Activated CD4-positive, alpha-beta memory T cell treated with anti-CD3 and anti-CD28 coated beads for 36 hours (primary cell): ENCODE measurements at places on chromosomes 5 and 9. TPM values are rescaled to one million over a fixed set of nuclear protein-coding genes. Genes with fewer than 3 reads are reported as not detected.

GRCh38 chr9:132079391-132080091, at the start of gene MED27:
MED27 (minus strand) TSS chr9:132079867; CDS start chr9:132079844, 23 bp downstream.
- peak; percentile 97 for DNase-seq

DNA sequence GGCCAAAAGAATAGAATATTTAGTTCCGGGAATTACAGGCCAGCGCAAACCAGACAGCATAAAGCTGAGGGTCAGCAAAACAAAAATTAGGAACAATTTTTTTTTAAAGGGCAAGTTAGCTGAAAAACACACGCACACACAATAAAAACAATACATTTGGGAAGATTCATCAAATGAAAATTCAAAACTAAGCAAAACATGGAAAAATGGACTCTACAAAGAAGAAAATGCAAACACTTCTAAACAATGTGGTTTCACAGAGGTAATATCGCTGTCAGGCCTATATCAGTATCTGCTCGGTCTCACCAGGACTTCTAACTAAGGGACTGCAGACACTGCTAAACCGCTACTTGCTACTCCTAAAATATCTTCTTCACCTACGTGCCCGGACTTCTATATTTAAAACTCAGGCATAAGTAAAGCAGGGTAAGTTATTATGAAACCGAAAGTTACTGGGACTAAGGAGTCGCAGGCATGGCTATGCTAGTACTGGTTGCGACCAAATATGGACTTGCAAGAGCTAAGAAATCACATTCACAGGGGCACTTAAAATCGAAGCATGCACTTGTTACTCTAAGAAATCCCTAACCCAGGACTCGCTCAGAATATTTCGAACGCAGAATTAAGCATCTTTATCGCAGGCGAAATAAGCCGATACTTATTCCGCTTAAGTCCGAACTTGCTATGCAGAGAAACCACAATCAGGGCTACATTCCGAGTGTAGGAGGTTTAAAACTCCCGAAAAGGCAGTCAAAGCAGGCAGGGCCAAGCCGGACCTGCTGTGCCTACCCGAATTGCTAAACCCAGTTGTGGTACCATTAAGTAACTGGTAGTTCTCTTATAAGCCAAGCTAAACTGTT, 2.3 kb downstream of the ANXA2R start:
- peak; percentile 38 for DNase-seq

DNA sequence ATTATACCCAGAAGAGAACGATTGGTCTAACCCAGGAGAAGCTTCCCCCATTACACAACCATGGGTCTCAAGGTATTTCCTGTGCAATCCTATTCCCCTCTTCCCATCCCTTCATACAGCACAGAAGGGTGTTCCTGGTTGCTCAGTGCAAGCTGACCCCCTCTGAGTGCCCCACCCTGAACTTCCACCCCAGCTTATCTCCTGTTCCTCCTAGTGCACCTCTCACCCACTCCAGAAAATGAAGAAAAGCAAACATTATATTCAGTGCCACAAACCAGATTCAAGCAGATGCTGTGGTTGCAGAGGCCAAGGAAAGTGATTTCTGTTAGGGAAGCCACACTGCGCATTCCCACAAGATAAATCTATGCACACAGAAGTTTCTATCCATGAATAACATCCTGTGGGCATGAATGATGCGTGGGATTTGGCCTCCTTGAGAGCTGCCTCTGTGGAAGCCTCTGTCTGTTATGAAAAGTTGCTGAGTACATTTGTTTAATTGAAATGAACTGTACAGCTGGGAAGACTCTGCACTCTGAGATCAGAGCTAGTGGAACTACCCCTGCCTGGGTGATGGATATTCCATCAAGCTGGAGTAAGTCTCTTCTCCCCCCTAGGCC, 2.2 kb upstream of the OR2S2 start:
- DNase-seq: no peak

DNA sequence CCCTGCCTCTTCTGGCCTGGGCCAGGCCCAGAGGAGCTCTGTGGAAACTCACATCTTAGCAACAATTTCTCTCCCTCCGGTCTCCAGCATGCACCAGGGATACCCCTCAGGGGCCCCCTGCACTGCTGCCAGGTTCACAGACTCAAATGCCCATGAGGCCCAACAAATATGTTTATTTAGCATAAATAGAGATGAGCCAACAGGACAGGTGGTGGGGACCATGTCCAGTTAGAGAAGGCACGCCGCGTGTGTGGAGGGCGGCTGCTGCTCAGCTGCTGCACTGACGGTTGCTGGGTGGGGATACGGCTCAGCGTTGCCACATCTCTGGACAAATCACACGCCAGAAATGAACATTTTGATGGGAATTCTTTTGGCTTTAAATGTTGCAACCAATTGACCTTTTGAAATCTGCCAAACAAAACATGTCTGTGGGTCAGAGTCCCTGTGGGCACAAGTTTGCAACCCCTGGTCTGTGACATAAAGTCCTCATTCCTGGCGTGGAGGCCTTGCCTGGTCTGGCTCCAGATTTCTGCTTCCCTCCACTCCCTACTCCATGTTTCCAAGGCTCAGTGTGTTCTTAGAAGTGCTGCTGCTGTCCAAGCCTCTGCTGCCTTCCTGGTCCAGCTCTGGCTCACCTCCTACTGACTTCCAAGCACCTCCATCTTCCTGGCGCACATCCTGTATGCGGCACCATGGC, 88.9 kb downstream of the AMBP start:
- DNase-seq: no peak

GRCh38 chr5:169960659-169961058, 19.6 kb downstream of the INSYN2B start:
- no peak for DNase-seq

- no peak for DNase-seq
These were observed at the start of gene CCDC192 for GRCh38 chr5:127702926-127703561. CCDC192 (plus strand) TSS chr5:127703391; CDS start chr5:127703446, 55 bp downstream.

DNA sequence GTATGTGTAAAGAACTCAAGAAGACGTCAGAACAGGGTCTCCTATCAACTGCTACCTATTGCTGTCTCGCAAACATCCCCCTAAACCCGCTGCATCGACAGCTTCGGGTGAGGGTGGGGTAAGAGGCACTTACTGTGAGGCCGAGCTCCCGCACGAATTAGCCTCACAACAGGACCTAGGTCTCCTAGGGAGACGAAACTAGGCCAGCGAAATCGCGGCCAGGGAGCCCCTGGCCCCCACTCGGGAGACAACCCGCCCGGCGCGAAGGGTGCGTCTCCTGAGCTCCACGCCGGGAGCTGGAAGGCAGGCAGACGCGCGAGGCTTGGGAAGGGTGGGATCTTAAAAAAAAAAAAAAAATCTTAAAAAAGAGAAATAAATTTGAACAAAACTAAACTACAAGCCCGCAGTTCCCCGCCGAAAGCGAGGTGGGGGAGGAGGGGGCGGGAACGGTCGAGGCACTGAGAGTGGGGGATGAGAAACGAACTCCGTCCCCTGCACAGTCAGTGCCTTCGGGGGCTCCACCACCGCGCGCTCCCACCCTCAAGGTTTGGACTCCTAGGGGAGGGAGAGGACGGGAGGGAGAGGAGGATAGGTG, 33.0 kb upstream of the NFIB start:
- no peak for DNase-seq

DNA sequence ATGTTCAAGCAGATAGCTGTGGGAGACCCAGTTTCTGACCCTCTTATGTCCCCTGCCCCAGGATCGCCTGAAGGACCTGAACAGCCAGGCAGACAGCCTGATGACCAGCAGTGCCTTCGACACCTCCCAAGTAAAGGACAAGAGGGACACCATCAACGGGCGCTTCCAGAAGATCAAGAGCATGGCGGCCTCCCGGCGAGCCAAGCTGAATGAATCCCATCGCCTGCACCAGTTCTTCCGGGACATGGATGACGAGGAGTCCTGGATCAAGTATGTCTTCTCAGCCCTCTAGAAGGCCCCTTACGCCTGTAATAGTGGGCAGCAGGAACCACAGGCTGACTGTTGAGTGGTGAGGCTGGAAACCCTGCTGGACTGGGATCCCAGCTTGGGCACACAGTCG, 41.1 kb downstream of the DYNC2I2 start:
- DNase-seq: no peak

GRCh38 chr5:111262153-111262552, 38.0 kb downstream of the CAMK4 start:
- no peak for DNase-seq

DNA sequence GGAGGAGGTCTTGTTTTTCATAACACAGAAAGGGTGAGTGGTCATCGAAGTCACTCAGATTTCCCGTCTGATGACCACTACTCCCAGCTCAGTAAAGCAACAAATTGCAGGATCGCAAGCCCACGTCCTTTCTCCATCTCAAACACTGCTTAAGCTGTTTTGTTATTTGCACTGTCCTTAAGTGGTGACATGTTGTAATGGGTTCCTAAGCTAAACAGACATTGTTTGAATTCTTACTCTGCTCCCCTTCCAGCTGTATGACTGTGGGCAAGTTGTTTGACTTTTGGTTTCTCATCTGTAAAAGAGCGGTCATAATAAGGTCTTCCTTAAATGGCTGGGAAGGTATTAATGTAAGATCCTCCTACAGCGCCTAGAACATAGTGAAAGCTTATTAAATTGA, 62.8 kb upstream of the EQTN start:
- no peak for DNase-seq

GRCh38 chr9:20085842-20086241, 297.0 kb upstream of the SLC24A2 start:
- no peak for DNase-seq

GRCh38 chr9:127921557-127922120, 4.8 kb upstream of the ST6GALNAC4 start:
- peak; percentile 86 for DNase-seq

GRCh38 chr5:685262-686171, 7.6 kb downstream of the TPPP start:
- no peak for DNase-seq

GRCh38 chr5:45334939-45335338, 361.2 kb downstream of the HCN1 start:
- DNase-seq: no peak

DNA sequence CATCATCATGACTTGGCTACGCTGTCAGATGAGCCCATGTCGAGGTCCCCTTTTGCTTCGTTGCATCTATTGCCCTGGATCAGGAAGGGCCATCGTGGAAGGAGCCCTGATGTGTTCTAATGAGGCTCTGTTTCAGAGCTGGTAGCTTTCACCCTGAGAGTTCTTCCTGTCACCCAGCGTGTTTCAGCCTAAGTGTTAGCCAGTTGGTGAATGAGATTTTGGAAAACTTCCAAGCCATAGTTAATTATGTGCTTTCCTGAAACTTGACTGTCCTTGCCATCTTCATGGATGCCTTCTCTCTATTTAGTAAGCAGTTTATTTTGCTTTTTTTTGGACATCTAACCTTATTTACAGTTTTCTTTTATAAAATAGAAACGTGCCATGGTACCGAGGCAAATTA, 1695.4 kb upstream of the WWC1 start:
- DNase-seq: no peak

DNA sequence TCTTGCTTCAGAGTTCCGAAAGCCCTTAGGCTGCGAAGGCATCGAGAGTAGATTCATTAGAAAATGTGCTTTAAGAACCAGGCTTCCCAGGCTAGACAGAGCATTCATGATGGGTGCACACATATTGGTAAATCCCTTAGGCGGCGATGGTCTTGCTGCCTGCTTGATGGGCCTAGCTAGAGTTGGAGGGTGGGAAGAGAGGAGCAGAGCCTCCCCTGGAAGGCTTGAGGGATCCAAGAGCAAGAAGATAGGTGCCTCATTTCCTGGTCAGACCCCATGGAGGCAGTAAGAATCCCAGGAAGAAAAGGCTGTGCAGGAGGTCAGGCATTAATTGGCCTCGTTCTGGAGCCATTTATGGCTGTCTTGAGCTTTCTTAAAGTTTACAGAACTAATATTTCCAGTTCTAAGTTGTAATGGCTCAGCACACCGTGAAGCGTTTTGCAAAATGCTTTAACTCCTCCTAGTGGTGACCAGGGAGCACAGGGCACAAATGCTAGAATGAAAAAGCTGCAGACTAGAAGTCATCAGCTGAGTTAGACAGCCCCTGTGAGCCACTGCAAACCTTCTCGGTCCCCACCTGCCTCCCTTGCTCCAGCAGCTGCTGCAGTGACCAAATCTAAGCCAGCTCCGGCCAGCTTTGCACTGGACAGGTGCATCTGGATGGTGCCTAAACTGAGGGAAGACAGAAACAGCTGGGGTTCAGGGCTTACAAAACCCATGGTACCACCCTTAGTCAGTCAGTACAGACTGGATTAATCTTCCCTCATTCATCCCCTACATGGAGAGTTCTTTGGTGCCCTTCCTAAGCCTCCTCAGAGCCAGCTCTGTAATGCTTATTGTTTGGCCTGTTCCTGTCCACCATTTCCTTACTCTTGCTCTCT, 14.7 kb downstream of the SLC45A2 start:
- DNase-seq: no peak

DNA sequence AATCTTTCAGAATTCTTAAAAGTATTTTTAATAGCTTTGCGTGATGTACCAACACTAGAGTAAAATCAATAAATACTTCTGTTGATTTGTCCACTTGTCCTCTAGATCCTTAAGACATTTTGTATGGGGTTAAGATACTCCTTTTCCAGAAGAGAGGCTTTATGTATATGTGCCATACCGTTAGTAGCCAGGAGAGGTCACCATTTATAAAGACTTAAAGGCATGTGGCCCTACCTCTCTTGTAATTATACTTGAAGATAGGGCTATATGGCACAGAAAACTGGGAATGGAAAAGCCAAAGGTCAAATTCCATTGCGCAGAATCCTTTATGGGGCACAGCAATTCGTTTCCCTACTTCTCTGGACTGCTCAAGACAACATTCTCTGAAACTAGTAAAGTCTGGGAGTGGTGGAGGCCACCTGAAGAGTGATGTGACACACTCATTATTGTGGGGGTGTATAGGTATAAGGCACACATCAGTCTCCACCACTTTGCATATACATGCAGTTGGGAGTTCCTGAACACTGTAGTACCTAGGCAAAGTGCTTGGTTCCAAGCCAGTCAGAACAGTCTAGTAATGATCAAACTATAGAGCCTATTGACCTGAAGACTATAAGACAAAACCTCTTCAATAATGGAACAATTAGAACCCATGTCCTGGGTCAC, 140.1 kb upstream of the FBXL17 start:
- DNase-seq: no peak

The PHF2 gene
- total RNA-seq: 16.2 TPM

The IL4 gene
- total RNA-seq: 6.4 TPM

The CYLC2 gene
- total RNA-seq: not detected

The AIF1L gene
- 1.4 TPM for total RNA-seq

The ADGRD2 gene
- total RNA-seq: not detected

The PRDM9 gene
- not detected for total RNA-seq

The SPINK6 gene
- total RNA-seq: not detected

The SARDH gene
- total RNA-seq: 6.6 TPM

The SYNPO gene
- total RNA-seq: 0.10 TPM

The CCL19 gene
- not detected for total RNA-seq

The WHRN gene
- 2.8 TPM for total RNA-seq
